ENCODE measurements at places on chromosomes 5 and 9.
A peak's percentile ranks its signal among the peaks of the same experiment; 100 is the strongest.

- DNase-seq, result no peak
These were observed 359.0 kb downstream of the SLIT3 start for GRCh38 chr5:168941901-168942300.

GRCh38 chr9:99870126-99870525 lies 36.3 kb upstream of the STX17 start:
- no peak for DNase-seq

GRCh38 chr5:11346336-11346735 lies 557.9 kb downstream of the CTNND2 start:
- DNase-seq, result no peak

GRCh38 chr5:112183103-112183711 lies 235.9 kb downstream of the EPB41L4A start:
- DNase-seq, result no peak

DNA sequence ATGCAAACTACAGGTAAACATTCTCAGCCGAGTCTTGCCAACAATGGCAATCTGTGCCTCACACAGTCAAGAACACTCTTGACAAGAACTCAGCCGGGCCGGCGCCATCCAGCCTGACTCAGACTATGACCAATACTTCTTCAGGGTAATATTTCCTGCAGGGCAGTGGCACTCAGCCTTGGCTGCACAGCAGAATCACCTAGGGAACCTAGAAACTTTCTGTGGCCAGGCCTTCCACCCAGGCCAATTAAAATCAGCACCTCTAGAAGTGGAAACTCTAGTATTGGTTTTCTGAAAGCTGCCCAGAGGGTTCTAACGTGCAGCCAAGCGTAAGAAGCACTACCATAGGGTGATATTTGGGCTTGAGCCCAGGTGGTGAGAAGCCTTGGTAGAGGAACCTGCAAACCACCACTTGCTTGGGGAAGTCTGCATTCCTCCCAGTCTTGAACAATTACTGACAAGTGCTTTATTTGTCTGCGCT lies 120.6 kb downstream of the TTLL11 start:
- DNase-seq, result no peak

GRCh38 chr9:105355781-105356180 lies 92.1 kb upstream of the FSD1L start:
- DNase-seq, result peak; percentile 11

GRCh38 chr9:33329979-33330378 lies 39.7 kb downstream of the NFX1 start:
- peak; percentile 41 for DNase-seq

DNA sequence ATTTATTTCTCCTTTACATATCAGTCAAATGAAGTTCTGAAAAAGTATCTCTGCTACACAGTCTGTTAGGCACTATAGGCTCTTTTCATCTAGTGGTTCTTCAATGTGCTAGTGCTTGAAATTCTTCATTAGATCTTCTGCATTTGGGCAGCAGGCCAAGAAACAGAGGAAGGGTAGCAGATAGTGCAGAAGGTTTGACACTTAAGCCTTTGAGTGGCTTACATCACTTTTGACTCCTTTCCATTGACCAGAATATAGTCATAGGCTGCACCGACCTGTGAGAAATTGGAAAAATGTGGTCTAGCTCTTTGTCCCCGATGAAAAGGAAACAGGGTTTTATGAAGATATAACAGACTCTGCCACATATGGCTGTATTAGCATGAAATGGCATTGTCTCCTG lies 459.5 kb upstream of the PTGER4 start:
- no peak for DNase-seq

GRCh38 chr5:125042261-125042890 lies 295.9 kb upstream of the ZNF608 start:
- DNase-seq, result no peak

- DNase-seq, result no peak
These were observed 4.0 kb downstream of the GLDC start for GRCh38 chr9:6641561-6641960.

DNA sequence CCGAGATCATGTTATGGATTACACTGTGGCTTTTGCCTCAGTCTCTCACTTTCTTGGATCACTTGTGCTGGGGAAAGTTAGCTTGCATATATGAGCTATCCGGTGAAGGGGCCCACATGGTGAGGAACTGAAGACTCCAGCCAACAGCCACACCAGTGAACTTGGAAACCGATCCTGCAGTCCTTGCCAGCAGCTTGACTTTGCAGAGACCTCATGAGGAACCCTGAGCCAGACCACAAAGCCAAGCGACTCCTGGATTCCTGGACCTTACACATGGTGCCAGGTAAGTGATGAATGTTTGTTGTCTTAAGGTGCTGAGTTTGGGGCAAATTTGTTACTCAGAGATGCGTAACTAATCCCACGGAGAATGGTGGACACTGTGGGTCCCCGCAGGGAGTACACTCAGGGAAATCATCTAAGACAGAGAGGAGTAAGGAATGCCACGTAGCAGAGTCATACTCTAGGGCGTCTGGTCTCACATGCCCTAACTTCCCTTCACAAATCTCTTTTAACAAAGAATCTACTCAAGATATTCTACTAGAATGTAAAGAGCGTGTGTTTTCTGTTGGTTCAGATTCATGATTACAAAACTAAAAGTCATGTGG lies 76.5 kb upstream of the PJA2 start:
- DNase-seq, result no peak

DNA sequence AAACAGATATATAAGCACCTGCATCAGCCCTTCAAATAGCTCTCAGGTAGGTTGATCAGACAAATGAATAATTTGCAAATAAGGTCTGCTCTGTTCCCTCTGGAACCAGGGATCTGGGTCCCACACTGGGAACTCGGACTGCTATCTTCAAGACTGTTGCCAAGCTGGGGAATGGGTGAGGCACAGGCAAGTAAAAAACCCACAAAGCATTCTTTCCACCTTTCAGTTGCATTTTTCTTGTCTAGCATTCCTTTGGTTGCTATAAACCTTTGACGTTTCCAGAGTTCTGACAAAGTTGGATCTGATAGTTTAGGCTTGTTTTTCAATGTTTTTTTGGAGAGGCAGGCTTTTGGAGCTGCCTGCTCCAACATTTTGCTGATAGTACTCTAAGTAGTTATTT lies 20.1 kb downstream of the FBXL17 start:
- no peak for DNase-seq

GRCh38 chr5:36602704-36603321 lies 3.6 kb upstream of the SLC1A3 start:
- no peak for DNase-seq

GRCh38 chr5:92885950-92886349 lies 695.1 kb downstream of the NR2F1-AS1 start:
- no peak for DNase-seq

- no peak for DNase-seq
These were observed 11.6 kb upstream of the NKD2 start for GRCh38 chr5:997001-997474.

DNA sequence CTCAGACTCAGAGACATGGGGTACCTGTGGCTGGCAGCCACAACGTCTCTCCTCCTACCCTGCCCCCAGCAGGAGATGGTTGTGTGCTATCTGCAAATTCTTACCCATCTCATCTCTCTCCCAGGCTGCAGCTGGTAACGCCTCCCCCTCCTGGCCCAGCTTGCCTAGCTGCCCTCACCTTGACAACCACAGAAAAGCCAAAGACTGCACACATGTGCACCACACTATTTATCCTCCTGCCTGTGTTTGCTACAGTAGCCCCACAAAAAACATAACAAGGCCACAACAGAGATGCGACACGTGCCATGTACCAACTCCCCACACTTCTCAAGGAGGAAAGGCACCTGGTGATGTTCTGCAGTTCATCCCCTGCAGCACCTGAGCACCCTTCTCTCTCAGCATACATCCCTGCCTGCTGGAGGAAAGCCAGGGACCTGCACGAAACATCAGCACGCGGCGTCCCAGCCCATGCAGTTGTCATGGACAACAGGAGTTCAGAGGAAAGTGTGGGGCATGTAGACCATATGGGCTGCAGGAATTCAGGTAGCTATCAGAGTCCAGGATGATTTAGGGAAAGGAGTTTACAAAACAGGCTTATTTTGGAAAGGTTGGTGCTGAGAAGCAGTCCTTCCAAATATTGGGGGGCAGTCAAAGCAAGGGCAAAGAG lies 168.7 kb downstream of the C5orf15 start:
- no peak for DNase-seq

DNA sequence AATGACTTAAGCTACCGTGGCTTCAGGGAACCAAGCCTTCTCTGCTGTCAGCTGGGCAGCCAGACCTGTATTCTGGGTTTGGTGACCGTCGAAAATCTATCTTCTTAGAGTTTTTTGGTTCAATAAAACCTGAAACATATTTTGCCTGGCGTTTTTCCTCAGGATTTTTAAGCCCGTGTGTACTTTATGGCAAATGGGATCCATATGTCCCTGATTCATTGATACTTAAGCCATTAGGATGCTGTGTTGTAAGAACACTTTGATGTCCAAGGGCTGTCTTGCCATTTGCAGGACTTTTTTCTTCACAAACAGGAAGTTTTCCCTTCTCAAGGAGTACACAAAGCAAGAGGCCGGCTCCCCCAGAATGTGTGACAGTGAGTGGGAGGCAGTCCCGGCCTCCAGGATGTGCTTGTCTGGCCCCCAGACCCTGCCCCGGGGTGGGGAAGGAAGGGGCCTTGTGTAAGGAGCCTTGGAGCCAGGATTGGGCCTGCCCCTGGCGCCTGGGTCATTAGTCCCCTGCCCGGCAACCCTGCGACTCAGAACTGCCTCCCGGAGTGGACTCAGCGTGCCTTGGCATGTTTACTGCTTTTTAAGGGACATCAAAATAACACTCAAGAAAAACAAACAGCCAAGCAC lies 83.4 kb upstream of the SMIM23 start:
- no peak for DNase-seq

DNA sequence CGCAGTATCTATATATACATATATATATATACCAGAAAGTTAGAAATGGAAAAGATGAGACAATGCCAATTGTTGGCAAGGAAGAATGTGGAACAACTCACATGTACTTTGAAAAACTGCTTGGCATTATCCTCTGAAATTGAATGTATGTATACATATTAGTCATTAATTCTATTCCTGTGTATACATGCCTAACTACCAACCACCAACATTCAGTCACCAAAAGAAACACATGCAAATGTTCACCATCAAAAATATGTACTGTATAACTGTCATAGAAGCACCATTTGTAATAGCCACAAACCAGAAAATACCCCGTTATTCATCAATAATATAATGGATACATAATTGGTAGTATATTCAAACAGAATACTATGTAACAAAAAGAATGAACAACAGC lies 330.2 kb upstream of the GRAMD2B start:
- no peak for DNase-seq

GRCh38 chr5:72505539-72506157 lies 1.6 kb downstream of the ZNF366 start:
- no peak for DNase-seq

DNA sequence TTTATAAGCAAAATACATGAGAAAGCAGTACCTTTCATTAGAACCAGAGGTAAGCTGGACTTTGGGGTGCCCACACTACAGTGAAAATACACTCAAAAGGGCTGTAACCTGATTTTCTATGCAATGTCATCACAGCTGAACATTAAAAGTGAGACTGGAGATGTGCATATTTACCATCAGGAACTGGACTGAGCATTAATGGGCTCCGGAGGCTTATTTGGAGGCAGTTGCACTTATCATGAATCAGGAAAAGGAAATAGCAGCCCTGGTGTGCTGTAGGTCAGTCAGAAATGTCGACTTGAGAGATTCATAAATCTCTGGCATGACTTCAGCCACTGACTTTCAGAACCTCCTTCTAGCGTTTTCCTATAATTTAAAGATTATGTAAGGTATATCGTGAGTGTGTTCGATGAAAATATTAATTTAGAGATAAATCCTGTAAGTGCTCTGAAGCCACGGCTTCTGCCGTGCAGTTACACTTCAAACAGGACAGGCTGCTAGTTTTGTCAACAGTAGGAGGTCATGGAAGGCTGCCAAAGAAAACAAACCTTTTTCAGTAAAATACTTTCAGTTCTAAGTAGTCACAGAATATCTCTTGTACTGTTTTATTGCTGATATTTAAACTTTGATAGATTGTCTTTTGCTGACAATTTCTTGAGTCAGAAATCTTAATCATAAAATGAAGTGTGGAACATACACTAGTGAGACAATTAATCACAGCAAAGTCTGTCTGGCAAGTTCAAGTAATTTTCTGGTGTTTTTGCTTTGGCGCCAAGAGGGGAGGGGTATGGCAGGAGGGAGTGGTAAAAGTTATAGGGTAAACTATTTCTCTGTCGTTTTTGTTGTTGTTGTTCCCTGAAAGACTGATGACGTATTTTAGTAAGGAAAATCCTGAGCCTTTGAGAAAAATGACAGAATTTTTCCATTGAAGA lies 939.7 kb downstream of the NR2F1-AS1 start:
- peak; percentile 49 for DNase-seq

DNA sequence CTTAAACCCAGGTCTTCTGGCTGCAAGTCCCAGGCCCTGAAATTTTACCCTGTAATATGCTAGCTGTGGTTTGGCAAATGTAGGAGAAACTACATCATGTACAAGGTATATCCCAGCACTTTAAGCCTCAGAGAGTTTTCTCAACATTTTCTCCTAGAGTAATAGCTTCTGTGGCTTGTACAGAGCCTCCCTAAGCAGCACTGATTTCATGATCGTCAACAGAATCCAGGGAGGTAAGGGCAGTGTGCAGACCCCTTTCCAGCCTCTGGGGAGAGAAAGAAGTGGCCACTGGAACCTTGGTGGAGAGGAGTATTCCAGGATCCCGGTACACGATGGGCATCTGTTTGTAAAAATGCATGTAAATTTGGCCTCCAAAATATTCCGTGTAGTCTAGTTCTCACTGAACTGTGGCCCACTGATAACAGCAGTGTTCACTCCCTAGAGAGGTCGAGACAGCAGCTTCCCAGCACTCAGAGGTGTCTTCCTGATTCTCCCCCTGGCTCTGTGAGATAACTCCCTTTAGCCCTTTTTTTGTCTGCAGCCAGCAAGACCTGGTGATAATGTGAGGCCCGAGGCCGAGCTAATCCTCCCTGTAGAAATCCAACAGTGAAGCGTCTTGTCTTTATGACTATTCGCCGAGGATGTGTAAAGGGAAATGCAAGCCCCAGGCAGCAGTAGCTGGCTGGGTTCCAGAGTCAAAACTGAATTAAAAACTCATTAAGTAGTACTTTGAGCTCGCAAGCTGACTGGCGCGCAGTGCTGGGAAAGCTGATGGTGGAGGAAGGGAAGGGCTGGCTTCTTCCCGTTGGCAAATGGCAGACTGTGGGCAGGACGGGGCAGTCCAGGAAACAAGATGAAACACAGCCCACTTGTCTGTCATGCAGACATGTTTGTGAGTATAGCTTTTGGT lies 59.0 kb downstream of the MAP1B start:
- no peak for DNase-seq

GRCh38 chr5:94407023-94407422 lies 211.4 kb downstream of the KIAA0825 start:
- DNase-seq, result peak; percentile 13

- DNase-seq, result peak; percentile 87
These were observed 597 bp downstream of the NFIL3 start for GRCh38 chr9:91422758-91423711.

GRCh38 chr5:154198611-154199230 lies 8.2 kb downstream of the GALNT10 start:
- DNase-seq, result no peak

GRCh38 chr5:95241161-95241560 lies 43.7 kb downstream of the MCTP1 start:
- no peak for DNase-seq
